Left renal cortex interstitium (tissue), 4 donors: ENCODE measurements at places on chromosomes 4 and X. TPM values are rescaled to one million over a fixed set of nuclear protein-coding genes. Genes with fewer than 3 reads are reported as not detected.

Gene GYPE
- 3.4 TPM for polyA plus RNA-seq

Gene GPR143
- polyA plus RNA-seq: 14.1 TPM

Gene MAGEA4
- polyA plus RNA-seq: not detected

Gene C1QTNF7
- polyA plus RNA-seq: 25.6 TPM

Gene BTK
- polyA plus RNA-seq: 1.8 TPM

Gene PRSS12
- 6.0 TPM for polyA plus RNA-seq

Gene RAB33A
- 0.51 TPM for polyA plus RNA-seq

Gene TLR2
- polyA plus RNA-seq: 6.9 TPM

Gene BST1
- polyA plus RNA-seq: 13.7 TPM

Gene TMPRSS11E
- not detected for polyA plus RNA-seq

Gene SYP
- polyA plus RNA-seq: 3.4 TPM

Gene TCEAL6
- 0.16 TPM for polyA plus RNA-seq

Gene GPC4
- polyA plus RNA-seq: 18.9 TPM

Gene RTL9
- polyA plus RNA-seq: 0.30 TPM

Gene MAOB
- polyA plus RNA-seq: 55.2 TPM

Gene COL4A6
- polyA plus RNA-seq: 18.3 TPM
